ENCODE measurements at places on chromosomes 6 and 20.

DNA sequence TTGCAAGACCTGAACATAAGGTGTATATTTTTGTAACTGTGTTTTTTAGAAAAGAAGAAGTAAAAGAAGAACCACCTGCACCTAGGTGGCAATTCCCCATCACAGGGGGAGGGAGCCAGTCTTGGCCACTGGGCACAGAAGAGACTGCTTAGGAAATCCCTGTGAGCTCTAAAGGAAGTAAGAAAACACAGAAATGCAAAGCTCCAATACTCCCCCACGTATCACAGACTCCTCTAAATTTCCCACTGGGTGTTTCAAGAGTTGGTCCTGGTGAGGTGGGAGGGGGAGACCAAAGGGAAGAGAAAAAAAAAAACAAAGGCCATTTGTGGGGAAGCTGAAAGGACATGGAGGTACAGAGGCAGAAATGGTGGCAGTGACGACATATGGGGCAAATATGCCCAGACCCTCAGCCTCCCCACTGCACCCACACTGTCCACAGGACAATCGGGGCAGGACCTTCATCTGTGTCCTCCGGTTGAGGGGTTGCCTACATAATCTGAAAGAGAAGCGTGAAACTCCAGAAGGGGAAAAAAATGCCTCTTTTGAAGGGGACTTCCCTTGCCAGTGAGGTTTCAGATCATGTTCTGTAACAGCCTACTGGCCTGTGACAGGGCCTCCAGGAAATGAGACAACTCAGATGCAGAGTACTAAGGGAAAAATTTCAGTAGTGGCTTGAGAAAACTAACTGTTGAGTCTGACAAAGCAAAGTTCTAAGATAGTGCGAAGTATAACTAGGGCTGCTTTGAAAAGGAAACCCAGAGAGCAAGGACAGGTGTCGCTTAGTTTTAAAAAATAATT is 226.2 kb upstream of the MARCKS start:
- no peak for DNase-seq

GRCh38 chr20:47545499-47545898 is 43.8 kb downstream of the NCOA3 start:
- no peak for DNase-seq

- DNase-seq = no peak
Measured at GRCh38 chr20:49887251-49888211, 27.8 kb downstream of the SPATA2 start.

DNA sequence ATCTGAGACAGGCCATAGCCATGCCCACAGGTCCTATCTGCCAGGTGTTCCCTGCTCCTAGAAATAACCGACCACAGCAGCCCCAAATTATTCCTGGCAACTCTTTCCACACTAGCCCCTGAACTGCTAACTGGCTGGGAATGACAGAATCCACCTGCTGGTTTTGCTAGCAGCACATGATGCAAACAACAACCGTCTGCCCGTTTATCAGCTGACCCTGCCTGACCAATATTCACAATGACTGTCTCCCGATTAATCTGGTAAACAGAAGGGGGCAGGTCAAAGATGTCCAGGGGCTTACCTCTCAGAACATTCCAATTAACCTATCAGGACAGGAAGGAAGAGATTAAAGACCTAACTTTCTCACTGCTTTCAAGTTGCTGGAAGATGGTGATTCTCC is 101.5 kb downstream of the NRSN1 start:
- no peak for DNase-seq

DNA sequence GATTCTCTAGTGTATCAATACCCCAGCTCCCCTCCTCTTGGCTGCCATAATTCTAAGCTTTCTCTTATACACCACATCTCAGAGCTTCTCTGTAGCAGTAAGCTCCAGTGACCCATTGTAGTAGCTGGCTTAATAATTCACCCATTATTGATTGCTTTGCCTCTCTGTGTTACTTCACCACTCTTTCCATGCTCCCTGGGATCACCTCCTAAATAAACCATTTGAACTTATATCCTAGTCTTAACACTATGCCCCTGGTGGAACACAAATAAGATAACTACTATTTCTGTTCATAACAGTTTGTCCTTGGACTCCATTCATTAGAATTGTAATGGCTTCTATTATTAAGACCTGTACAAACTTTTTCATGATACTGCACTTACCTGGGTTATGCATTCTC is 758.9 kb downstream of the KIF16B start:
- DNase-seq = no peak

DNA sequence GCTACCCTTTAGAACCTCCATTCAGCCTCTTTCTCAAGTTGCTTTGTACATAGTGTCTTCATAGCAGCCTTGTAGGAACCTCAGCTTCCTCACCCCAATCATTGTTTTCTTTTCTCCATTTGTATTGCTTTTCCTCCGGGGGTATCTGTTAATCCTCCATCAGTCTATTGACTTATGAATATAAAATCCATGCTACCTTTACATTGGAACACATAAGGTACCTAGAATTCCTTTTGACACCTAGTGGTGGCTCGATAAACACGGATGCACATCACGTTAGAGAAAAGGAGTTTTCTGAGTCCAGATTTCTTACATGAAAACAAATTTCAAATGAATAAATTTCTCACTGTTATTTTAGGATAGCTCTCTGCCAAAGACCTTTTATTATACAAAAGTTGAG is 6.3 kb upstream of the EDN1 start:
- no peak for DNase-seq

GRCh38 chr6:169935348-169935718 is 183.9 kb downstream of the ERMARD start:
- no peak for DNase-seq

DNA sequence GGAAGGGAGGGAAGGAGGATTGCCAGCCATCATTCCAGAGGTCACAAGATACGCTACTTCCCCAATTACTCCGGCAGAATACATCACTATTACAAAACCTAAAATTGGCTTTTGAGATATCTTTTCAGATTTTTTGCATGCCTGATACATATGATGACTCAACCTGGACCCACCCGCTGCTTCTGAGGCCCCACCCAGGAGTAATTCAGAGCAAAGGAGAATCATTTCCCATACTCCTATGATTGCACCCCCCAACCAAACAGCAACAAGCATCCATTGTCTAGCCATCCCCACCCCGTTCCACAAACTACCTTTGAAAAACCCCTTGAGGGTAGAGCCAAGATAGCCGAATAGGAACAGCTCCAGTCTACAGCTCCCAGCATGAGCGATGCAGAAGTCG is 163.5 kb upstream of the GJE1 start:
- no peak for DNase-seq

GRCh38 chr20:25025986-25026605 is 31.8 kb downstream of the ACSS1 start:
- no peak for DNase-seq

DNA sequence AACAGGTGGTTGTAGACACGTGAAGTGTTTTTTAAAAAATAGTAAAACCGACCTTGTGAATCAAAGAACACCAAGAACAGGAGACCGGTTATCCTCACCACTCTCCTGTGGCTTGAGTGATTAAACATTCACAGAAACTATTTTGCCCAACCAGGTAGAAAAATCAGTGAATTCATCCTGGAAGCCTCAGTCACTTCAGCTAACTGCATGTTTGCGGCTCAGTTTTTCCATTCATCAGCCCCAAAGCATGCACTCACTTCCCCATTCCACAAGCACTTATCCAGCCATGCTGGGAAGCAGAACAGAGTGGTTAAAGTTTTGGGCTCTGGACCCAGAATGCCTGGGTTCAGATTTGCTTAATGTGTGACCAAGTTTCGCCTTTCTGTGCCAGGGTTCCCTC is 2.4 kb downstream of the LRRN4 start:
- no peak for DNase-seq

GRCh38 chr20:35497780-35498189 is 31.7 kb downstream of the C20orf173 start:
- no peak for DNase-seq

DNA sequence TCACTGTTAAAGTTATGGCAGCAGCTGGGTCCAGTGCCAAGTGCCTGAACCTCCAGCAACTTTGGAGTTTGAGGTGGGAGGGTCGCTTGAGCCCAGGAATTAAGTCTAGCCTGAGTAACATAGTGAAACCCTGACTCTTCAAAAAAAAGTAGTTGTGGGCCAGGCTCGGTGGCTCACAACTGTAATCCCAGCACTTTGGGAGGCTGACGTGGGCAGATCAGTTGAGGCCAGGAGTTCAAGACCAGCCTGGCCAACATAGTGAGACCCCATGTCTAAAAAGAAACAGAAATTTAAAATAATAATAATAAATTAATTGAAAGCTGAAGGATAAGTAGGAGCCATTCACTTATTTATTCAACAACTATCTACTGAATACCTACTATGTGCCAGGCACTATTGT is 33.8 kb downstream of the FKBP5 start:
- no peak for DNase-seq

- DNase-seq = no peak
Measured at GRCh38 chr6:1602049-1602713, 7.5 kb upstream of the FOXC1 start.

DNA sequence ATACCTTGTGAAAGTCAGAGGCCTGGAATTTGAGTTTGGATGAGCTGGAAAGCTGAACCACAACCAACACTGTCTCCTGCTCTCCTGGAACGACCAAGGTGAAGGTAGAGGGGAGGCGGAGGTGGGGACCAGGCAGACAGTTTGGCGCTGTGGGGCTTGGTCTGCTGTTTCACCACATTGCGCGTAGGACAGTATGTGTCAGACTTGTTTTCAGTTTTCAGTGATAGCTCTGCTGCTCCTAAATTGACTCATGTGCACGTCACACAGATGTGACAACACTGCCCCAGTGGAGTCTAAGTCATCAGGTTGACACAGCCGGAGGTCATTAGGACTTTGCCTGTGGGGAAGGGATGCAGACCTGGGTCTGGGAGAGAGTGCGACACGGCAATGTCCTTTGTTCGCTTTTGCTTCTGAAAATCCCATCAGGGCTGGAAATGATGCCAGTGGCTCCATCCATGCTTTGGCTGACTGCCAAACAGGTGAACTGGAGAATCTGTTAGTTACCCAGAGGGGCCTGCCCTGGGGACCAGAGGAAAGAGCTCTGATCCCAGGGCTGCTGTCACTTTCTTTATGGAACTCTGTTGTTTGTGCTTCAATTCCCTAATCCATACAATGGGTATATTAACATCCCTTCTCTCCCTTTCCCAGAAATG is 255.5 kb downstream of the CDC5L start:
- DNase-seq = peak; percentile 21

DNA sequence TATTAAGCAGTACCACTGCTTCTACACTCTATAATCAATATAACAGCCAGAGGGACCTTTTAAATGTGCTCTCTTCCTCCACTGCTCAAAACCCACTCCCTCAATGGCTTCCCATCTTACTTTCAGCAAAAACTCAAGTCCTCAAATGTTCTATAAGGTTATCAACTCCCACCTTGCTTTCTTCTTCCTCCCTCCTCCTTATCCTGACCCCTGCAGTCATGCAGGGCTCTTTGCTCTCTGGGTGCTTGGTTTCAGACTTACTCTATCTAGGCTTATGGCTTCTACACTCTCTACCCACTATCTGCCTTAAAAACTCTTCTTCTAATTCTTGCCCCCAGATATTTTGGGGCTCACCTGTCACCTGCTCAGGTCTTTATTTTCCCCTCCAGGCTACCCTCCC is 5.3 kb downstream of the ARHGAP18 start:
- no peak for DNase-seq

DNA sequence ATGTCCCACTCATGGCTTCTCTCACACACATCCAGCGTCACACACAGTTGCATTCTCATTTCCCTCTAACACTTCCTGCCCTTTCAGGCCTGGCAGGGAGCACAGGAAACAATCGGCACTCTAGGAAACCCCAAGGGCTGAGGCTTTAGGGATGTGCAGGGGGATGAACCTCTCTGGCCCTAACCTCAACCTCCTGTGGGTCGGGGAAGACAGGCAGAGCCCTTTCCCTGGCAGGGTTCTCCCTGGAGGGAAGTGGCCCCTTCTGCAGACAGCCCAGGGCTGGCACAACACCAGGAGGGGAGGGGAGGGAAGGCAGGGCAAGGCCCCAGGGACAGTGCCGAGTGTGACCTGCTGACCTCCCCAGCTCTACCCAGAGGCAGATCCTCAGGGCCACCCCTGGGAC is 2.7 kb downstream of the TEAD3 start:
- DNase-seq = no peak

DNA sequence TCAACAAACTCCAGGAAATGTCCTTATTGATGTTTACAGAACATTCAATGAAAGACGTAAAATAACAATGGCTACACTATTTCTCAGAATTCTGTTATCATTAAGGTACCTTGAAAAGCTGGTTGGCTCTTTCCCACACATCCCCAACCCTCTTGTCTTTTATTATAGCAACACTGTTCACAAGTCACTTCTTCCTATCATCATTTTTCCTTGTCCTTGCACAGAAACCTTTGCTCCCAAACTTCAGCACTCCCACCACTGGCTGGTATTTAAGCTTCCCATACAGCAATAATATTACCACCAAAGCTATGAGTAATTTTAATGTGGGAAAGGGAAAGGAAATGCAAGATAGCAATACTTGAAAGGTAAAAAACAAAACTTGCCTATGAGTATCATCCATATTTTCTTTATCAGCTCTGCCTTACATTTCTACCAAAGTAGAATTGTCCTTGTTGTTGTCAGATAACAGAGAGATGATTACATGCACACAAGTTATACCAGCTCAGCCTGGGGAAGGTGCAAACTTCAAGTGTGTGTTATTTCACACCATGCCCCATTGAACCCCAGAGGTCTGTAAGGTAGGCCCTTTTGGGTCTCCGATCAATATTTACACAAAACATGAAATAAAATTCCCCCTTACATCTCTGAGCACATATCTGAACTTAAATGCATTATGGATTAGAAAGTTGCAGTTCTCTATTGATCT is 32.2 kb downstream of the ARHGAP18 start:
- DNase-seq = no peak

- DNase-seq = no peak
Measured at GRCh38 chr6:22145376-22145775, 151.5 kb downstream of the PRL start.

DNA sequence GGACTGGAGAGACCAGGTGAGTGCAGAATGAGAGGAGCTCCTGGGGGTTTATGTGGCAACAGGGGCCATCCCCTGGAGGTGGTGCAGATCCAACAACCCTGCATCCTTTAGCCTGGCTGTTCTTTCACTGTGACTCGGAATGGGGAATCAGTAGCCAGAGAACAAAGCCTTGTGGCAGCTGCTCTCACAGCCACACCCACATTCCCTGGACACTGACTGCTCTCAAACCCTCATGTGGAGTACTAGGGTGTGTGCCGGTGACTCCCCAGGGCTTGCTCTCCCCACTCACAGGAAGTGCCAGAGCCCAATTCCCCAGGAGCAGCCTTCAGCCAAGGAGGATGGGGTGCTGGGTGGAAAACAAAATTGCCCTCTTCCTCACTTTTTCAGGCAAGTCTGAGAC is 30.2 kb upstream of the GGTLC1 start:
- DNase-seq = no peak

Data from stimulated activated CD4-positive, alpha-beta T cell treated with anti-CD3 and anti-CD28 coated beads, Interleukin-12 subunit alpha, Interleukin-12 subunit beta, amount 100 ng/mL, for 24 hours (primary cell).